ENCODE measurements at places on chromosomes 7 and 10.

DNA sequence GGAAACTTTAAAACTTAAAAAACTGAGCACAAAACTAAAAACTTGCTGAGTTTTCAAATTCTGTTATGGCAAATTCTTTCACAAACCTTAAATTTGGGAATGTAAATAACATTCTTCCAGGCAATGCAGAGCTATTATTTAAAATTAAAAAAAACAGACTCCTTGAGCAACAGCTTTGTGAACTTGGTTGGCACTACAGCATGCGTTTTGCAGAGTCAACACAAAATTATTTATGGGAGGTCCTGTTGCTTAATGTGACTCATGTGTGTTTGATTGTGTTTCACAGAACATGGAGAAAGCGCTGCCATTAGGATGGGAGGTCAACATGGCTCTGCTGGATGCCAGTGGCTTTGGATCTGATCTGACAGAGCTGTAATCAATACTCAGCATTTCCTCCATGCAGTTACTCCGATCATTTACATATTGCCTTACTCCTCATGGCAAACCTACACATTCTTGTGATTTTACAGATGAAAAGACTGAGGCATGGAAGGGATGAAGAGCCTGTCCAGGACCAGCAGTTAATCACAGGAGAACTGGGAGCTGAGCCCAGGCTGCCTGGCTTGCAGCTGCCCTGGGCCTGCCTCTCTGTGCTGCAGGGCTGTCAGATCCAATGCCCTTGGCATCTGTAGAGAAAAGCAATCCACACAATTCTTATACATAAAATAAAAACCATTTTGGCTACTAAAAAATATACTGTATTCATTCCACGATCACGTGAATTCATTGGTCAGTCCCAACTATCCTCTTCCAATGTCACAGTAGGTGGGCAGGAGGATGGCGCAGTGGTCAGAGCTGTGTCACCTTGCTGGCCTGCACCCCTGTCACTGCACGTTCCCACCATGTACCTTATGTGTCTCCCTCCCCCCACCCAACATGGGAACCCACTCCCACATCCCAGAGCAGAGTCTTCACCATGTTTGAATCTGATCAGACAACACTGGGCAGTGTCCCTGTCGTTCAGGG lies 200.9 kb downstream of the CXCL12 start:
- DNase-seq, result no peak

DNA sequence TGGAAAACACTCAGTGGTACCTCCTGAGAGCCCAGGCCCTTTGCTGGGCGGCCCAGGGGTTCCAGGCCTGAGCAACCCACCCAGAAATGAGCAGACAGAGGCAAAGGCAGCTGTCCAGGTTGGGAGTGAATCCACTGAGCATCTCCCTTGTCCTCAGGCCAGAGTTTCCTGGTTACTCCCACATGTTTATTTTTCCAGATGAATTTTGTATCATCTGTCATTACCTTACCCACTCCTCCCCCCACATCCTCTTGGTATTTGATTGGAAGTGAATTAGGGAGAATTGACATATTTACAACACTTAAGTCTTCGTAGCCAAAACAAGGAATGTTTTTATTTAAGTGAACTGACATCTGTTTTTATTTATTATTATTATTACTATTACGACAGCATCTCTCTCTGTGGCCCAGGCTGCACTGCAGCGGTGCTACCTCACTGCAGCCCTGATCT lies 13.2 kb upstream of the LMBR1 start:
- DNase-seq, result no peak

GRCh38 chr10:132735341-132735775 lies 50.6 kb downstream of the NKX6-2 start:
- DNase-seq, result no peak

GRCh38 chr10:11505639-11506038 lies 105.8 kb downstream of the USP6NL start:
- no peak for DNase-seq

GRCh38 chr7:43204081-43204480 lies 91.6 kb downstream of the HECW1 start:
- no peak for DNase-seq

DNA sequence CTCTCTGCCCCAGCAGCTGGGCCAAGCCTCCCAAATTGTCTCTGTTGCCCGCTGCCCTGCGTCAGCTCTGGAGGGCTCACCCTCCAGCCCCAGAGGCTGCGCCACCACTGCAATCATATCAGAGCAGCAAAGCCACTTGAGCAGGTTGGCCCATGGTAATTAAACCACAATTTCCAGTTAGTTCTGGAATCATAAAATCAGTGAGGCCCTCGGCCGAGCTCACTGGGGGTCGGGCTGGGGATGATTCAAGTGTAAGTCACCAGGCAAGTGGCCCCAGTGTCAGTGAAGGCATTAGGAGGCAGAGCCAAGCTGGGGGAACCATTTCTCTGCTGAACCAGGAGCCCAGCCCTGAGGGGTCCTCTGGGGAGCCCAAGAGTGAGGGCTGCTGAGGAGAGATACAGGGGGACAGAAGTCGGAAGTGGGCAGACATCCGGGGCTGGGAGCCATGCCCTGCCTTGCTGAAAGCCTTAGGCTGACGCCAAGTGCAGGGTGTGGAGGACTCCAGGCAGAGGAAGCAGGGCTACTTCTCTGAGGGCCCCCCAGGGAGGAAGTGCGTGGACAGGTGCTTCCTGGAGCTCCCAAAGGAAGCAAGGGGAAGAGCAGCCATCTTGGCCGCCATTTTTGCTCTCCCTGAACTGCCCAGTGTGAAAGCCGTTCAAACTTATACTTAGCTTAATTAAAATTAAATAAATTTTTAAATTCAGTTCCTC lies 29.5 kb upstream of the SLC29A3 start:
- no peak for DNase-seq

- DNase-seq, result no peak
Observed at GRCh38 chr7:15603124-15603523, 41.3 kb upstream of the AGMO start.

DNA sequence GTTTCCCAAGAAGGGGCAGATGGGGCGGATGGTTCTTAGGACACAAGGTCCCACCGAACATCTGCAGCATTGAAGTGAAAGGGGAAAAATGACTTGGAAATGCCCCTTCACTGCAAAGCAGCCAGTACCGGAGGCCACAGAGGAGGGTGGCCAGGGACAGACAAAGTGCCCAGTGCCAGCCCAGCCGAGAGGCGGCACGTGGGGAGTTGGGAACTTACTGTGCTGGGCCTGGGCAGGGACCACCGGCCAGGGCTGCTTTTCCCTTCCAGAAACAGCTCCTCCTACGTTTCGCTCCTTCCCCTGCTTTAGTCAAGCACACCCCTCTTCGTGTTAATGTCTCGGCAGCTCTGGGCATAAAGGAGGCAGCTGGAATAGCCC lies 129.2 kb downstream of the TNS3 start:
- no peak for DNase-seq

DNA sequence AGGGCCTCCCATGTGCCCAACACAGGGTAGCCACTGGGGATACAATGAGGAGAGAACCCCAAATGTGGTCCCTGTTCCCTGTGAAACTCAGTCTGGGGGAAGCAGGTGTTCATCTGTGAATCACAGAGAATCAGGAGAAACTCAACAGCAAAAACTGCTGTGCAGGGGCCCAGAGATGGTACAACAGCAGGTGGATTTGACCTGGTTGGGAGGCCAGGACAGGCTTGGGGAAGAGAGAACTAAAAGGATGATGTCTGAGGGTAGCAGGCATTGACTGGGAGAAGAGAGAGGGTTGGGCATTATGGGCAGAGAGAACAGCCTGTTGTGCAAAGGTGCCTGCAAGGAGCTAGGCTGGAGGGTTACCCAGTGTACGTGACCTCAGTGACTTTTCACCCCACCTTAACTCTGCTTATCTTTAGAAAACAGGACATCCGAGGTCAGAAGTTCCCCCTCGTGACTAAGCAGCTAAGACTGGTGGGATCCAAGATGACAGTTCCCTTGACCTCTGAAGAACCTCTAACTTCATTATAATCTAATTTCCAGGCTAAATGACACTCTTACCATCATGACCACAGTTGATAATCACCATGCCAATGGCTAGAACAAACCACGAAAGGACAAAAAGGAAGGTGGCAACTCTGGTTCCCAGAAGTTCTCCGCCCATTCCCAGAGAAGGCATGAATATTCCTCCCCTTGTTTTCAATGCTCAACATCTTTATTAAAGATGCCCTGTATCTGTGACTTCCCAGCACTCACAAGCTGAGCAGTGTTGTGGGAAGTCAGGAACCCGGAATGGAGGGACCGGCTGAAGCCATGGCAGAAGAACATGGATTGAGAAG lies 5.1 kb upstream of the ADAMTS14 start:
- no peak for DNase-seq

DNA sequence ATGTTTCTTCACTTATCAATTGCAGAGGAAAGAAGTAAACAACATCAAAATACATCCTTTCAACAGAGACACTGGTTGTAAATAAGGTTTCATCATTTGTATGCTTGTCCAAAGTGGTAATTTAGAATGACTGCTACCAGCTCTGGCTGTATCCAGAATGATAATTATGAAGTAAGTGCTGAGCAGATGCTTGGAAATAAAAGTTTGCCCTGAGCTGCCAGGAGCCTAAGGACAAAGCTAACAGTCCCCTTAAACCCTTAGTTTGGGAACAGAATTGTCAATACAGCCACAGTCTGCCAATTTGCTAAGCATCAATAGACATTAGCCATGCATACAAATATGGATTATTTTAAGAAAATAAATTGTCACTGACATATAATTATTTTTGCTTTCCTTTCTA lies 147.0 kb upstream of the SLC13A1 start:
- DNase-seq, result no peak

DNA sequence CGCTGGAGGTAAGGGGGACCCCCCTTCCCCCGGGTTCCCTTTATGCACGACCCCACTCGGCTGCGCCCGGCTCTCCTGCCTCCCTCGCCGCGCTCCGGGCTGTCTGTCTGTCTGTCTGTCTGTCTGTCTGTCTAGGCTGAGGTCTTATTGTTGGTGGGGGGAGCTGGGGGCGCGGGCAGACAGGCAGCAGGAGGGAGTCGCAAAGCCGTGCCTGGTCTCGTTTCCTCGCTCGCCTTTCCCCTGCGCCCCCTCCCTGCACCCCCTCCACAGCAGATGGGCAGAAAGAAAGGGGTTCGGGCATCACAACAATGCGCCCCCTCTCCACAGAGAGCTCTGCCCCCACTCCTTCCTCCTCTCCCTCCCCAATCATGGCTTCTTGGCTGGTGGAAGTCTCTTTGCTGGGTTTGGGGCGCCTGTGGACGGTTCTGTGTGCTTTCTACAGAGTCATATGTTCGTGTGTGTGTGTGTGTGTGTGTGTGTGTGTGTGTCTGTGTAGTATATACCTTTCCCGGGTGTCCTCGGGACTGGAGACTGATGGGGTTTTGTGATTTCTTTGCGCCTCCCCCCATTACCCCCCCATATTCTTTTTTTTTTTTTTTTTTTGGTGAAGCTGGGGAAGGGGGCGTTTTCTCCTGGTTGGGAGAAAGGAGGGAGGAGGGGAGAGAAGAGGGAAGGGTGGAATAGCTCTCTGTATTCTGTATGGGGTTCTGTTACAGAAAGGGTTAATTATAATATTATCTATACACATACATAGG lies 1.9 kb downstream of the AUTS2 start:
- peak; percentile 21 for DNase-seq

- no peak for DNase-seq
Observed at GRCh38 chr7:31104361-31105255, 52.5 kb downstream of the ADCYAP1R1 start.

DNA sequence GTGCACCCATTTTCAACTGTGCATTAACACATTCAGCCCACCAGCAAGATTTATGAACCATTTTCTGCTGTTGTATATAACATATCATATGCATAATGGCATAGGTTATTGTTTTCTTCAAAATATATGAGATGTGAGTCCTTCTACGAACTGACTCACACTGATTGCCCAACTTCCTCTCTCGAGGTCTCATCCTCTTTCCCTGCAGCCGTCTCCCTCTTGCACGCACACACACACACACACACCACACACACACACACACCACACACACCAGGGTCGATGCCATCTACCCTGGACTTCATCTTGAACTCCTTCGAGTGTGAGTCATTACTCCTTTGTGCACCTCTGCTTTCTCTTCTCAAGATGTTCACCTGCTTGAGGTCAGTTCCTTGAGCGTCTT lies 36.7 kb downstream of the EGFR start:
- no peak for DNase-seq

DNA sequence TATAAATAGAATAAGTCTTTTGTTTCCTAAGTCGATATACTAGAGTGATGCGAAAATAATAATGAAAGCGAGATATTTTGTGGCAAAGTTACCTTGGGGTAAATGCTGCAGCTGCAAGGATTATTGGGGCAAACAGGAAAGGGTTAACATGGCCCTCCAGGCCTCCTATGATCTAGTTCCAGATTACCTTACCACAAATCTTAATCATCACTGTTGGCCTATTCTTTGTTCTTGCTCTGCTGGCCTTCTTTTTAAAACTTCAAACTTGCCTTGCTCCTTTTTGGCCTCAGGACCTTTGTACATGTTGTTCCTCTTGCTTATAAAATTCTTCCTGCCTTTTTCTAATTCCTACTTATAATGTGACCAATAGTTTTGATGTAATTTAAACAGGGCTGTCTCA lies 81.5 kb downstream of the SEMA3C start:
- no peak for DNase-seq

GRCh38 chr10:120819366-120819765 lies 31.8 kb upstream of the WDR11 start:
- DNase-seq, result no peak

- no peak for DNase-seq
Observed at GRCh38 chr7:55147101-55147500, 128.3 kb downstream of the EGFR start.

- DNase-seq, result no peak
Observed at GRCh38 chr7:96447109-96447645, 125.3 kb upstream of the SLC25A13 start.

DNA sequence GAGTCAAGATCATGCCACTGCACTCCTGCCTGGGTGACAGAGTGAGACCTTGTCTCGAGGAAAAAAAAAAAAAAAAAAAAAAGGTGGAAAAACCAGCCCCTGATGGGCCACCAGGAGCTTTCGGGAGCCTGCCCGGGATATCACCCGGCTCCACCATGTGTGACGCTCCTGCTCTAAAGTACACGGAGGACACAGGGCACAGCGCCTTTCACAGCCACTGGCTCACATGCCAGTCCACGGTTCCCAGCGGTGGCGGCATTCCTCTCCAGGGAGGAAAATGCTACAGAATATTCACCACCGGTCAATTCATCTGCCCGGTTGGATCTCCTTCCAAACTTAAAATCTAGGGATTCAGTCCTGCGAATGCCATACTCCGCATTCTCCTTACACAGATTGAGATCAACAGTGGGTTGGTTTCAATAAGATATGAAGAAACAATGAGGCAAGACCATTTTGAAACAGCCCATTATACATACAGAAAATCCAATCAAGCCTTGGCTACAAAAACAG lies 81.2 kb downstream of the CTBP2 start:
- DNase-seq, result no peak

DNA sequence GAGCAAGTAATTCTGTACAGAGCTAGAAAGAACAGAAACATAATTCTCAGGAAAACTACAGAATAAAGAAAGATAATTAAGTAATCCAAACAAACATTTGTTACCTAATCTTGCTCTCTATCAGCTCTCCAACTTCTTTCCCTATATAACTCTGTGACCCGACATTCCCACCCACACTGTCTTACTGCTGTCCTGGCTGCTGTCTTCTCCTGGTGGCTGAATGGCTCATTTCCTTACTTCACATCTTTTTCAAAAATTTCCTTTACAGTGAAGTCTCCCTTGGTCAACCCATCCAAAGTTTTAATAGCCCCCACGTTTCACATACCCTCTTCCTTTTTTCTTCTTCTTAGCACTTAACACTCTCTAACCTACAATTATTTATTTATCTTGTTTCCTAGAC lies 64.0 kb downstream of the HYCC1 start:
- DNase-seq, result no peak

- no peak for DNase-seq
Observed at GRCh38 chr10:119344381-119344780, 137.0 kb downstream of the GRK5 start.

Data from heart right ventricle (tissue), 16 donors.